ENCODE measurements at places on chromosomes 13 and 19.

- peak; percentile 9 for DNase-seq
Observed at GRCh38 chr13:113397608-113398425, 33.9 kb upstream of the GRTP1 start.

DNA sequence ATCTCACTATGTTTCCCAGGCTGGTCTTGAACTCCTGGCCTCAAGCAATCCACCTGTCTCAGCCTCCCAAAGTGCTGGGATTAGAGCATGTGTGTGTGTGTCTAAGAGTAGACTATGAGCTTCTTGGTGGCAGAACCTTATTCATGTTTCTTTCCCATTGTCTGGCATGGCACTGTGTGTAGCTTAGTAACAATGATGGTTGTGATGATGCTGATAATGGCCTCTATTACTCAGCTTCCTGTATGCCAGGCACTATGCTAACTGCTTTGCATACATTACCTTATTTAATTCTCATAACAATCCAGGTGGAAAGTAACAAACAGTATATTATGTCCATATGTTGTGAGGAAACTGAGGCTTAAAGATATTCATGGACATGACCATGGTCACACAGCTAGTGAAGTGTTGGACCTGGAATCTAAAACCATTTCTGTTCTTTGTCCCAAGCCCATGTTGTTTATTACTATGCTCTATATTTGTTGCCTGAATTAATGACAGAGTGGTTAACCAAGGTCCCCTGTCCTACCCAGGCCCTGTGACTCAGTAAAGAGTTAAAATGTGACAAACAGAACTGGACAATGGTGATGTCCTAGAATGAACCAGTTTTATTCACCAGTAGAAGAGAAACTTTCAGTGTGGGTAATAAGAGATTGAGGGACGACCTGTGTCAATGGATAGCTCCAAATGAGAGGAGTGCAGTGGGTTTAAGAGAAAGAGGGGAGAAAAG, 109.6 kb downstream of the KLF5 start:
- DNase-seq: no peak

DNA sequence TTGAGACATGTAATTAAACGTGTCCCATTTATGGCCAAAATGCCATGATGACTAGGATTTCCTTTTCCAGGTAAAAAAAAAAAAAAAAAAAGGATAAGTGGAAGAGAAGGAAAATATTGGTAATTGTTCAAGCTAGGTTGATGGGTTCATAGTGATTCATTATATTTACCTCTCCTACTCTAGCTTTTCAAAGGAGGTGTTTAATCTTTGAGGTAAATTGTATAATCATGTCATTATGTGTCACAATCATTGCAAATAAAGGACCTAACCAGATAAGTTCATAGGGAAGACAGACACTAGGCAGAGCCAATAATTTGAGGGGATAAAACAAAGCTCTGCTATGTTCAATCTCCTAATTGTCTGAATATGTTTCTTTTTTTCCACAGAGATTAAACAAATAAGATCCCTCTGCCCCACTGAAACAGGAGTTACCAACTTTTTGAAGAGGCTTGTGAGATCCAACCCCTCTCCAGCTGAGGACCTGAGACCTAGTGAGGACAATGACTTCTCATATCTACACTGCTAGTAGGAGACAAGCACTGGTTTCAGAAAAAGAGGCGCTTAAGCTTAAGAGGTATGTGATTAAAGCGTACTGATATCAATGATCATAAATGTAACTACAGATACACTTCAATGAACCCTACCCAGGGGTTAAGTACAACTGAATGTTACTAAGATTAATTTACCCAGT, 61.4 kb downstream of the USP12 start:
- no peak for DNase-seq

- DNase-seq: no peak
Observed at GRCh38 chr13:97068151-97068550, 73.9 kb upstream of the OXGR1 start.

DNA sequence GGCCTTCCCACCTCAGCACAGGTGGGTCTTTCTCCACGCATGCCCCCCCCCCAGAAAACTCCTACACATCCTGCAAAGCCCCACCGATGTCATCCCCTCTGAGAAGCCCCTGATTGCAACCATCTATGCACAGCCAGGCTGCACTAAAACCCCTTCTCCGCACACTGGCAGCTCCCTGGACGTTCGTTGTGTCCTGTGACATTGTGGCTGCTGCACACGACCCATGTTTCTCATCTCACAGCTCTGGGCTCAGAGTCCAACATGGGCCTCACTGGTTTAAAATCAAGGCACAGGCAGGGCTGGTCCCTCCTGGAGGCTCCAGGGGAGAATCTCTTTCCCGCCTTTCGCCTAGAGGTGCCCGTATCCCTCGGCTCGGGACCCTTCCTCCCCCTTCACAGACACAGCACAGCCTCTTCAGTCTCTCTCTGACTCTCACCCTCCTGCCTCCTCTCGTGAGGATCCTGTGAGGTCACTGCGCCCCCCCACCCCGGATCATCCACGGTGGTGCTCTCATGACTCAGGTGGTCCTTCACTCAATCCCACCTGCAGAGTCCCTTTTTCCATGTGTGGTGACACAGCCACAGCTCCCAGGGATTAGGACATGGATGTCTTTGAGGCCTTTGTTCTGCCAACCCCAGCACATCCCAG, 71.2 kb downstream of the GADD45B start:
- no peak for DNase-seq

GRCh38 chr13:48976576-48977285, 1.0 kb downstream of the FNDC3A start:
- no peak for DNase-seq

- no peak for DNase-seq
Observed at GRCh38 chr19:29705706-29706105, 9.4 kb downstream of the C19orf12 start.

- DNase-seq: no peak
Observed at GRCh38 chr19:288911-289310, 2.3 kb downstream of the PLPP2 start.

GRCh38 chr19:21947775-21948174, 63.0 kb downstream of the ZNF208 start:
- no peak for DNase-seq

DNA sequence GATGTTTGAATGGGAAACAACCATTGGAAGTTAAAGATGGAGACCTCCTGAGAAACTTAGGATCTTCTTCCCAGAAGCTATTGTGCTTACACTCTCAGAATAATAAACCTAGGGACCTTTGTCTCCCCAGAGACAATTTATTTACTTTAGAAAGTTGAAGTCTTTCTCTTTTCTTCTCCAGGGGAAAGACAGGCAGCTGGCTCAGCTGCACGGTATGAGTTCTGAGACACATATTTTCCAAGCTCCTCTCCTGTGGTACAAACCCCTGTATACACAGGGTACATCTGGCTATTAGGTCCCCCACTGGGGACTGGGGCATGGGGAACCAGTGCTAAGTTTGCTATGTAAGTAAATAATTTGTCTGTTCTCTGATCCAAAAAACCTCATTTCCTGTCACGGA, 67.5 kb upstream of the POSTN start:
- no peak for DNase-seq

DNA sequence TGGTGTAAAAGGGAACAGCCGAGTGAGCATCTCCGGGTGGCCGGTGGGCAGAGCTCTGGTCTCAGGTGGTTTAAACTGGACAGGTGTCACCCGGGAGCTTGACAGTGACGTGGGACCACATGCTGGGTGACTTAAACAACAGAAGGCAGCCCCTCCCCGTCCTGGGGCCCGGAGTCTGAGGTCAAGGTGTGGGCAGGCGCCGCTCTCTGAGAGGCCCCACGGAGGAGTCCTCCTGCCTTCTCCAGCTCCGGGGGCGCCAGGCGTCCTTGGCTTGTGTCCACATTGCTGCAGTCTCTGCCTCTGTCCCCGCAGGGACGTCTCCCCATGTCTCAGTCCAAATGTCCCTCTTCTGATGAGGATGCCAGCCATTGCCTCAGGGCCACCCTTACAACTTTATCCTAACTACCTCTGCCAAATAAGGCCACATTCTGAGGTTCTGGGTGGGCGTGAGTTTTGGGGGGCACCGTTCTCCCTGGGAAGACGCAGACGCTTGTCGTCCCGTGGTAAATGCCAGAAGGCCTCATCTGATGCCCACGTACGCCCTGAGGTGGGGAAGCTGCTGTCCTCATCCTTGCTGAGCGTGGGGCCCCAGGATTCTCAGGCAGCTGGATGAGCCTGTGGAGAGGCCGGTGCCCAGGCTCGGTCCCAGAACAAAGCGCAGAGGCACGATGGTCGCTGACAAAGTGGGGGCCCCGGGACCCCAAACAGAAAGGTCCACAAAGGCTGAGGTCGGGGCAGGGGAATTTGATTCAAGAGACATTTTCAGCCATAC, 12.9 kb downstream of the GZMM start:
- DNase-seq: no peak

GRCh38 chr13:75442736-75443234, 39.2 kb downstream of the TBC1D4 start:
- no peak for DNase-seq

DNA sequence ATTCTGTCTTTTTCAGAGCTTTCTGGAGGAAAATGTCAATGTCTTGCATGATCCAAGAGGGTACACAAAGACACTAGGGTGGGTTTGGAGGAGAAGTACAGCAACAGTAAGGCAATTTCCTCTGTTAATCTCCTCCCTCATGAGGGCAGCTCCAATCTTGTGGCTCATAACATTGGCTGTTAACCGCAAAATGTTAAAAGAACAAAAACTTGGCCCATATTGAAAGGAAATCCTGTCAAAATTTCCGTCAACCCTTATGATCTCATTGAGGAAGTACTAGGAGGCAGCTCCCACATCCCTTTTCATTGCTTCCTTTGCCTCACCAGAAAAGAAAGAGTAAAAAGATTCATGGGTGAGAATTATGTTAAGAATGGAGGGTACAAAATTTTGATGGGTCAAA, 11.6 kb downstream of the OXGR1 start:
- no peak for DNase-seq

DNA sequence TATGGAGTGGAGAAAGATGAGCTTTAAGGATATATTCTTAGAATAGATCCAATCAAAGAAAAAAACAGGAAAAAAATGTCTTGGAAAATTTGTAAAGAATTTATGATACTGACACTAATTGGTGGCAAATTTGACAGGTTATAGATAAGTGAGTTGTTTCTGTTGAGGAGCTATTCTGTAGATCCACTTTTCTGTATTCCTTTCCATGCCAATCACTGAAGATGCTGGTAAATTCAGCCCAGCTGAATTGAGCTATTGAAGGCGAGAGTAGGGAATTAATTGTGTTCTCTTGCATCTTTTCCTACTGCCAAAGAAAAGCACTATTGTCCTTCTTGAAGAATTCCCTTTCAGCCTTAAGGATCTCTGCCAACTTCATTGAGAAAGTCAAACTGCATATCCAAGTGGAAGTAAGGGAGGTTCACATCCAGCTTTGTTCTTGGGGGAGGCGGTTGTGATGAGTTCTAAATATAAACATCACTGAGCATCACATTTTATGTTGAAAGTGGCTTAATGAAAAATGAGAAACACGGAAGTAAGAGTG, 113.1 kb downstream of the PCDH9 start:
- DNase-seq: no peak

DNA sequence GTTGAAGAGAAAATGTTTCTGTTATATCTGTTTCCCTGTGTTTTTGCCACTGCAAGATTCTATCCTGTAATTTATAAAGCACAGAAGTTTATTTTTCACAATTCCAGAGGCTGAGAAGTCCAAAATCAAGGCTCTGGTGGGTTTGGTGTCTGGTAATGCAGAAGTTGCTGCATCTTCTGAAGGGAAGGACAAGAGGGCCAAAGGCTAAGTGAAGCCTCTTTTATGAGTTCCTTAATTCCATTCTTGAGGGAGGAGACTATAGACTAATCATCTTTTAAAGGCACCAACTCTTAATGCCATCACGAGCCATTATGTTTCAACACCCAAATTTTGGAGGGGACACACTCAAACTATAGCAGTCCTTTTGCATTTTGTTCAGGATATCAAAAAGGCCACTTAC, 34.1 kb upstream of the WDFY2 start:
- no peak for DNase-seq

GRCh38 chr19:12788042-12788681, 3.1 kb upstream of the JUNB start:
- no peak for DNase-seq

GRCh38 chr19:30862876-30863275, 486.4 kb downstream of the TSHZ3 start:
- no peak for DNase-seq

DNA sequence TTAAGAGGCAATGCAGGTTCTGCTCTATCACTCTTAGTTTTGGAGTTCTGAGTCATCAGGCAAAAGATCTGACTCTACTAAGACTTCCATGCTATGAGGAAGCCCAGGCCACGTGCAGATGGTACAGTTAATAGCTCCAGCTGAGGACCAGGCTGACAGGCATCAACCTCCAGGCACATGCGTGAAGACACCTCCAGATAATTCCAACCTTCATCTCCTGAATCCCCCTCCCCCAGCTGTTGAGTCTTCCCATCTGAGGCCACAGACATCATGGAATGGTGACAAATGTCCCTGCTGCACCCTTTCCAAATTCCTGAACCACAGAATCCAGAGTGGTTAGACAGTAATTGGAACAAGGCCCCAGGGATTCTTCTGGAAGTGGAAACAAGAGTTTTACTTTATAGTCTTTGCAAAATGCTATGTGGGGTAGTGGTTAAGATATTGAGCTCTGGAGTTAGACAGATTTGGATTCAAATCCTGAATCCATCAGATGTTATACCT, 183.8 kb downstream of the KLF5 start:
- DNase-seq: no peak

GRCh38 chr19:18989316-18989715, 44.0 kb downstream of the SUGP2 start:
- DNase-seq: no peak

- no peak for DNase-seq
Observed at GRCh38 chr19:12899891-12900518, 9.0 kb downstream of the GCDH start.

- peak; percentile 48 for DNase-seq
Observed at GRCh38 chr13:110308656-110309359, 1.7 kb downstream of the COL4A2 start.

GRCh38 chr13:84865783-84866221, 933.4 kb downstream of the SLITRK6 start:
- DNase-seq: peak; percentile 39

DNA sequence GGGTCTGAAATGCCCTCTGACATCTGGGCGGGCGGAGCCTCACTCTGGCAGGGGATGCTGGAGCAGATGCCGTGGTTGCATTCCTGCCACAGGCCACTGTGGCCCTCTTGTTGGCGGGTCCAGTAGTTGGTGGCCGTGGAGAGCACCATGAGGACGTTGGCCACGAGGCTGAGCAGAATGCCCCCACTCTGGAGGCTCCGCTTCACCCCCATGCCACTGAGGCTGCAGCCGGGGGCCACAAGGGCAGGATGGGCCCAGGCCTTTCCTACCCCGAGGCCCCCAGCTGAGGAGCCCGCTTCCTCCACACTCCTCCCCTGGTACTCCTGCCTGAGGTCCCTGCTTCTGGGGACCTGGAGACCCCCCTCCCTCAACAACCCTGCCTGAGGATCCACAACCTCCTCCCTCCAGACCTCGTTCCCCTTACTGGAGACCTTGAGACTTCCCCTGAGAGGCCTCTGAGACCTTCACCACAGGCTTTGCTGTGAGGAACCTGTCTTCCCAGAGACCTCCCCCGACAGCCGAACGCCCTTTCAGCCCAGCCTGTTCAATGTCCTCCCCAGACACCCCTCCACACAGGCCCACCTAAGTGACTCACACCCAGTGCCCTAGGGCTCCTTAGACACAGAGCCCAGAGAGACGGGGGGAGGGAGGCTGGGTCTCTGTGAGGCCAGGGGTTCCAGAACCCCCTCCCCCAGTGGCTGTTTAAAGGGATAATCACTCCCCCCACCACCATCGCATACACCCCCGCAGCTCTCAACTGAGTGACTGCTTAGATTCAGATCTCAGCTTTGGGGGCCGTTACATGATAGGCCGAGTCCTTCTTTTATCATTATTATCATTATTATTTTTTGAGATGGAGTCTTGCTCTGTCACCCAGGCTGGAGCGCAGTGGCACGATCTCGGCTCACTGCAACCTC, at the start of gene CLDND2:
TSS of gene CLDND2 (minus strand) at position 638 of the 917 bp plus-strand sequence. CDS start at position 212, 426 bp downstream.
- no peak for DNase-seq
